ENCODE measurements at places on chromosomes 6 and 20.

- no peak for DNase-seq
Measured at GRCh38 chr6:88865275-88865674, 98.1 kb downstream of the RNGTT start.

DNA sequence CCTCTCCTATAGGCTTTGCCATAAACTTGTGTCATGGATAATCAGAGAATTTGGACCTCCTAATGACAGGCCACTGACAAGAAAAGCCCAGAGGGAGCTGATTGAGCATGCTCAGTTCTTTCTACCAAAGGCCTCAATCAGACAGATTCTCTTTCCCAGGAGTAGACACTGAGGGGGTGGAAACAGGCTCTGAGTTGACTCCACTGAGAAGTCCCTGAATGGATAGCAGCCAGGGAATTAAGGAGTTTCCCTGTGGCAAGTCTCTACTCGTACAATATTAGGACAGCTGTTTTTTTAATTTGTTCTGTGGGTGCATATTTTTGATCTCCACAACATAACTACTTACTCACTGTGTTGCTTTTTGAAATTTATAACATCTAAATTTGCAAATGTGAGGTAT lies 63.3 kb downstream of the SLC16A10 start:
- DNase-seq, result no peak

- DNase-seq, result no peak
Measured at GRCh38 chr6:40395066-40395697, 192.0 kb downstream of the LRFN2 start.

- no peak for DNase-seq
Measured at GRCh38 chr6:156392648-156393047, 384.5 kb upstream of the ARID1B start.

DNA sequence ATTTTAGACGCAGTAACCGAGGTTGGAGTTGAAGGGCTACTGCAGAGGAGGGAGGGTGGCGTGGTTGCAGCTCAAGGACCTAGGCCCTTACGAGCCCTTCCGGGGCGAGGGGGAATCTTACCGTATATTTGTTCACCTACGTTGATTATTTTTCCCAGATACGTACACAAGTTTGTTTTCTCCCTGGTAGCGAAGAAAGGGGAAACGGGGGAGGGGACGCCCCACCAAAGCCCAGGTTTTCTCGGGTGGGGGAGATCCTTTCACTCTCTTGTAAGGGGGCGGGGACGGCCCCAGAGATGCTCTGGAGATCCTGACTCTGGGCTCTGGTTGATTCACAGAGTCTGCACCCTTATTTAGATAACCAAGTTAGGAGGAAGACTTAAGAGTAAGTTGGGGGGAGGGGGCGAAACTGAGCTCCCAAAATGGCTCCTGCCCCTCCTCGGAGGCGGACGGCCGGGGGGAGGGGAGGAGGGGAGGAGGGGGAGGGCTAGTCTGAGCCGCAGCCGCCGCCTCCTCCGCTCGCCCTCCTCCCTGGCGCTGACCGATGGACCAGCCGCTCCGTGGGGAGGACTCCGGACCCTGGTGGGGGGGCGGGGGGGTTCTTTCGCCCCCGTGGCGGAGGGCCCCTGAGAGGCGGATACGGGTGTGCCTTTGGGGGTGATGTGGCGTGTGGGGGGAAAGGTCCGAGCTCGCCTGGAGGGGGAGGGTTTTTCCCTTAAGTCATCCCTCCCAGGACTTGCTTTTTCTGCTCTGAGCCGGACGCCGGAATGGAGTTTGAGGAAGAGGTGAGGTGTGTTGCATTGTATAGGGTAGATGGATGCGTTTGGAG lies 2.2 kb downstream of the BRD2 start:
- peak; percentile 83 for DNase-seq

DNA sequence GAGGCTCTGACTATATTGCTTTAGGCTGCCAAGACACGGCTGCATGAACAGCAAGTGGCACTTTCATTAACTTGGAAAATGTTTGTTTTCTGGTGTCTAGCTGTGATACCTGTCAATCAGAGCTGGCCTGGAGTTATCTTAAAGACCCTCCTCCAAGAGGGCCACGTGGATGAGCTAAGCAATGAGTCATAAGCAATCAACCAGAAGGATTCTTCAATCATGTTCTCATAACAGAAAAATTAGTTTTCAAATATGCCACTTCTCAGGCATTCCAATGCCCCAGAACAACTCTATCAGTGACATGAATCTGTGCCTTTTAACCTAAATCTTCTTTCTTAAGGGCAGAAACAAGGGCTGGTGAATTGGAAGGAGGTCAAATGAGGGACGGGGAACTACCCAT lies 283.0 kb downstream of the HTR1B start:
- DNase-seq, result no peak

DNA sequence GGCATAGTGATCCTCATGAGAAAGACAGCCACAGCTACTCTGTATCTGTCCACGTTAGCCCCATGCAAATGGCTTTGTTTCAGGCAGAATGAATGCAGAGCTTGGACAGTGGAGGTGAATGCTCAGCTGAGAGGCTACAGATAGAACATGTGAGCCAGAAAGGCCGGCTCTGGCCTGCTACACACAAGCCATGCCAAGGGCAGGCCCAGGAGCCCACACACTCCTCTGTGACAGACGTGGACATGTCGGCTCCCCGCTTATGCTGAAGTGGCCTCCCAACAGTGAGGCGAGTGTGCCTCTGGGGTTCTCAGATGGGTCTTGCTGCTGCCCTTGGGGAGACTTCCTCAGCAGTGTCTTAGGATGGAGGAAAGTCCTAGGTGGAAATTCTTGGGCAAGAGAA lies 159.6 kb downstream of the SYNDIG1 start:
- DNase-seq, result no peak

GRCh38 chr6:133827766-133828165 lies 61.1 kb upstream of the TCF21 start:
- no peak for DNase-seq
